ENCODE measurements at places on chromosomes 6 and 20. TPM values are rescaled to one million over a fixed set of nuclear protein-coding genes. Genes with fewer than 3 reads are reported as not detected.

MAK gene
- not detected for total RNA-seq

GRCh38 chr6:36720251-36721141, 22.9 kb downstream of the RAB44 start:
- DNase-seq = no peak

GRCh38 chr6:55633471-55633870, 54.5 kb upstream of the HMGCLL1 start:
- no peak for DNase-seq

EYA4 gene
- total RNA-seq = not detected

TMEM14A gene
- total RNA-seq = 10.0 TPM

GRCh38 chr6:125489579-125490285, 188.0 kb upstream of the HDDC2 start:
- no peak for DNase-seq

GRCh38 chr20:6974838-6975237, 207.4 kb downstream of the BMP2 start:
- no peak for DNase-seq

- DNase-seq = no peak
These were observed at the start of gene OR2B2 for GRCh38 chr6:27911956-27912446. TSS of gene OR2B2 (minus strand) at chr6:27912396. CDS start at chr6:27912319, 77 bp downstream.

EPHA7 gene
- not detected for total RNA-seq

DNA sequence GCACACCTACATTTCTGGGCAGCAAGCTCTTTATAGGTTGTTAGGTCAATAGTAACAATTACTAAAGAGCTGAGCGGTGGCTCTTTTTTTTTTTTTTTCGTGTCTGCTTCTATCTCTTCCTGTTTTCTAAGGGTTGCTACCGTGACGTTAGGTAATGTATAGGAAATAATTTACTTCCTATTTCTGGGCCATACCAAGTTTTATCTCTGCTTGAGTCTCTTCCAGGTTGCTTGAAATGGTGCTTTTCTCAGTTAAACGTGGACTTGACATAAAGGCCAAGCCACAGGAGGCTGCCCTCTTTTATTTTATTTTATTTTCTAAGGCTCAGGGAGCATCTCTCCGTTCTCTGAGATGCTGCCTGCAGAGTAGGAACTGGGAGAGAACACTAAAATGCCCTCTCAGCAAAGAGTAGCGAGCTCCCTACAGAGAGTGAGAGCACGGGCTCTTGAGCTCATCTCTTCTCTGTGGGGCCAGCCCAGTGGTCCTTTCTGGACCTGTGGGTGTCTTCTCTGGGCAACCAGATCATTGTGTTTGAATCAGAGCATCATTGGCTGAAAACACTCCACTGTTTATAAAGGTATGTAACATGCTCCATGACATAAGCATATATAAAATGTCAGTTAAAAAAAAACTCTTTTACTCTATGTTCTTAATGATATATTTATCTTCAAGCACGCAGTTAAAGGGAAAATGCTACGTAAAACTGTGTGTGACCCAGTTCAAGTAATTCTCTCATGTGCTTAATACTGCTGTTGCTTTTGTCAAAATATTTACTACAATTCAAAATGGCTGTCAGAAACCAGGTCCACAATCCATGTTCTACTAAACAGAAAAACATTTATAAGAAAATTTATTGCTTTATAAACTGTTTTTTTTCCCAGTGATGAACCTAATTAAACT, at the start of gene ZNF831:
TSS of gene ZNF831 (plus strand) at position 191 of the 900 bp plus-strand sequence. CDS start 27,199 bp downstream, outside the sequence.
- DNase-seq = peak; percentile 78

GRCh38 chr6:13872681-13873080, 52.1 kb upstream of the RNF182 start:
- no peak for DNase-seq

SOBP gene
- total RNA-seq = not detected

- no peak for DNase-seq
These were observed 955.5 kb downstream of the PHF3 start for GRCh38 chr6:64590965-64591675.

OR2J3 gene
- total RNA-seq = not detected

HS3ST5 gene
- not detected for total RNA-seq

DNA sequence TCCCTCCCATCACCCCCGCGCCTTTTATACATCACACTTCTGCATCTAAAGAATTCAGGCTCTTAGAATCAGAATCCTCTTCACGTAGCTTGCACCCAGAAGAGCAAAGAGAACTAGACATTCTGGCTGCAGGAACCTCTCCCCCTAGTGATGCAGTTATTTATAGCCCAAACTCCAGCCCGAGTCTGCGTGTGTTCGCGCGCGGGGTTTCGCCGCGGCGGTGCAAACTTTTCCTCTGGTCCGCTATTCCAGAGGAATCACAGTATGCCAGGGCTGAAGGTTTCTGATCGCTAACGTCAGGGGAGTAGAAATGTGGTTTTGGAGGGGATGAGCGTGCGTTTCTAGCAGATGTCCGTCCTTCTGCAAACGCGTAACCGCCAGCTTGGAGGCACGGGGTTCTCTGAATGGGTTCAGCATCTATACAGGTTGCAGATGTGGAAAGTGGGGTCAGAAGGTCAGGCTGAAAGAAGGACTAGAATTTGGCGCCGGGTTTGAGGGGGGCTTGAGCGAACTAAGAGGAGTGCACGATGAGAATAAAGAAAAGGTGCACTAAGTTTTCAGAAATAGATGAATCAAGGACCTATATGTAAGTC, 1.8 kb downstream of the EPHA7 start:
- no peak for DNase-seq

DSP gene
- not detected for total RNA-seq

GRCh38 chr6:56093776-56094175, 153.6 kb downstream of the COL21A1 start:
- no peak for DNase-seq

RBPJL gene
- not detected for total RNA-seq

DNA sequence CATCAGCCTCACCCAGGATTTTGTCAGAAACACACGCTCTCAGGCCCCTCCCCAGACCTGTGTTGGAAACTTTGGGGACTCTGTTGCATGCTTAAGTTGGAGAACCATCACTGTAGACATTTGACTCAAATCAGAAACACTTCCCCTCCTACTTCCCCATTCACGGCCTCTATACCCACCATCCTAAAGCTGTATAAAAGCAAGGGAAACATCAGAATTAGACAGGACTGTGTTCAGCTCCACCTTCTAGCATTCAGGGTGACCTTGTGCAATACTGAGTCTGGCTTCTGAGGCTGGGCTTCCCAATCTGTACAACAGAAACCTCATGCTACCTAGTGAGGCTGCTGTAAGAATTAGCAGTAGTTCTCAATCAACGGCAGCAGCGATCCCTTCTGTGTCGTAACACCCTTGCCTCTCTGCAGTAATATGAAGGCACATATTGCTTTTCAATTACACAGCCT, 252.3 kb downstream of the LY86 start:
- no peak for DNase-seq

- DNase-seq = no peak
These were observed 931 bp downstream of the UFL1 start for GRCh38 chr6:96522465-96523009.

DNA sequence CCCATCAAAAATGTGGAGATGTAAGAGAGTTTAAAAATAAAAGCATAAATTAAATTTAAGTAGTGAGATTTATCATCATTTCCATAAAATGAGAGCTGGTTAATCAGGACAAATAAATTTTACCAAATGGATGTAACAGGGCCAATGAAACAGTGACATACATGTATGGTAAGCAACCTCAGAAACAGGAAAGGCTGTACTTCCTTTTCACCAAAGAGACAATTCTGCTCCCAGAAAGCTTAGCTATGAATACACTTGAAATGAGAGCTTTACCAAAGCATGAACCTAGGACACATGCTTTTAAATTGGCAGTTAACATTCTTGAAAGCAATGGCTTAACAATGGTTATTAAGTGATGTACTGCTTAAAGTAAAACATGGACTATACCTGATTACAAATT, 12.1 kb upstream of the UBE2J1 start:
- no peak for DNase-seq

DNA sequence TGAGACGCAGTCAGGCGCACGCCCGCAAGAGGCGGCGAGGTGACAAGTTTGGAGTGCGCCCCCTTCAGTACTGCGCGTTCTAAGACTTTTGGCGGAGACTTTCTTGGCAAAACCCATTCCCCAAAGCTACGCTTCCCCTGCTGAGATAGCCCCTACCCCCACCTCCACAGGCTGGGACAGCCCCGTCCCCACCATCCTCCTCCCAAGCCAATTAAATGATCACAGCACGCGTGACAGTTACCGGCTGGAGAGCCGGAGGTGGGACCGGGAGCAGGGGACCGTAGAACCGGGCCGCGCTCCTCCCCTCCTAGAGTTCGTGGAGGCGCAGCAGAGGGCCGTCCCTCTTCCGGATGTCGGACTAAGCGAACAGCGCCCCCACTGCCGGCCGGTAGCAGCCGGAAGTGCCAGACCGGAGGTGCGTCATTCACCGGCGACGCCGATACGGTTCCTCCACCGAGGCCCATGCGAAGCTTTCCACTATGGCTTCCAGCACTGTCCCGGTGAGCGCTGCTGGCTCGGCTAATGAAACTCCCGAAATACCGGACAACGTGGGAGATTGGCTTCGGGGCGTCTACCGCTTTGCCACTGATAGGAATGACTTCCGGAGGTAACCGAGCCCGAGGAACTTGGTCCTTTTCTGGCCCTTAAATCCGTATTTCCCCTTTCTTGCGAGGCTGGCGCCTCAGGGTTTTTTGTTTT, at the start of gene TOMM6:
TSS of gene TOMM6 (plus strand) at position 476 of the 699 bp plus-strand sequence. CDS start at position 480, 4 bp downstream.
- DNase-seq = peak; percentile 94

DNA sequence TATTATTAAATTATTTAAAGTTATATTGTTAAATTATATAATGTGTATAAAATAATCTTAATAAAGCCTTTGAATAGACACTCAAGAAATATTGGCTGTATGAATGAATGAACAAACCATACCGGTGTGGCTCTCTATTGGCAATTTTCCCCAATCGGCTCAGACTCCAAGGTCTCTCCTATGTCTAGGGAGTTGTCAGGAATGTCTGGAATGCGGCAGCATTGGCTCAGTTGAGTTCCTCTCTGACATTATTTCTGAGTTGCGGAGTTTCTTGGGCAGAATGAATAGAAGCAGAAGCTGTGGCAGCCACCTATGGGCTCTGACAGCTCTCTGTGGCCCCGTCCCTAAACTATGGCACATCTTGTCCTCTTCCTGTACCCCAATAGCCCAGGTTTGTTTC, 111.0 kb downstream of the SOBP start:
- DNase-seq = no peak

GRCh38 chr6:100881707-100882040, 545 bp upstream of the ASCC3 start:
- no peak for DNase-seq

- no peak for DNase-seq
These were observed 12.4 kb downstream of the KATNA1 start for GRCh38 chr6:149636124-149636523.

DNA sequence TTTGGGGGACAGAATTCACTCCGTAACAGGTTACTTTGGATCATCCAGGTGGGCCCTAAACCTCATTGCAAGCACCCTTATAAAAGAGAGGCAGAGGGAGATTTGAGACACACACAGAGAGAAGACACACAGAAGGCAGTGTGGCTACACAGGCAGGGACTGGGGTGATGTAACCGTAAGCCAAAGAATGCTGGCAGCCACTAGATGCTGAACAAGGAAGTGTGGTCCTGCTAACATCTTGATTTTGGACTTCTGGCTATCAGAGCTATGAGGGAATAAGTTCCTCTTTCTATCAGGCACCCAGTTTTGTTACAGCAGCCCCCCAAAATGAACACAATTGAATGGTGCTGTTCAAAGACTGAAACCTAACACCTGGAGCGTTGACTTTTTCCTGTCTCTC, 191.3 kb upstream of the MYLIP start:
- DNase-seq = no peak

IL17A gene
- total RNA-seq = not detected

GRCh38 chr20:50980851-50981713, 22.5 kb downstream of the MOCS3 start:
- peak; percentile 36 for DNase-seq

Measured in CD4-positive, alpha-beta memory T cell (primary cell).